ENCODE measurements at places on chromosomes 7 and 10.

DNA sequence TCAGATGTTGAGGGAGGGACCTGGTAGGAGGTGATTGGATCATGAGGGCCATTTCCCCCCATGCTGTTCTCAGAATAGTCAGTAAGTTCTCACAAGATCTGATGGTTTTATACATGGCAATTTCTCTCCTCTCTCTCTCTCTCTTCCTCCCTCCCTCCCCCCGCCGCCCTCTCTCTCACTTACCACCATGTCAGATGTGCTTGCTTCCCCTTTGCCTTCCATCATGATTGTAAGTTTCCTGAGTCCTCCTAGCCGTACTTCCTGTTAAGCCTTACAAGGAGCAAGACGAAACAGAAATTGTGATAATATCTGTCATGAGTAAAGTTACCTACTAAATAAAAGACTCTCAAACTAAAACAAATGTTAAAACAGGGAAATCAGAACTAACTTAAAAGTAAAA, 19.9 kb upstream of the GPR141 start:
- DNase-seq, result no peak

DNA sequence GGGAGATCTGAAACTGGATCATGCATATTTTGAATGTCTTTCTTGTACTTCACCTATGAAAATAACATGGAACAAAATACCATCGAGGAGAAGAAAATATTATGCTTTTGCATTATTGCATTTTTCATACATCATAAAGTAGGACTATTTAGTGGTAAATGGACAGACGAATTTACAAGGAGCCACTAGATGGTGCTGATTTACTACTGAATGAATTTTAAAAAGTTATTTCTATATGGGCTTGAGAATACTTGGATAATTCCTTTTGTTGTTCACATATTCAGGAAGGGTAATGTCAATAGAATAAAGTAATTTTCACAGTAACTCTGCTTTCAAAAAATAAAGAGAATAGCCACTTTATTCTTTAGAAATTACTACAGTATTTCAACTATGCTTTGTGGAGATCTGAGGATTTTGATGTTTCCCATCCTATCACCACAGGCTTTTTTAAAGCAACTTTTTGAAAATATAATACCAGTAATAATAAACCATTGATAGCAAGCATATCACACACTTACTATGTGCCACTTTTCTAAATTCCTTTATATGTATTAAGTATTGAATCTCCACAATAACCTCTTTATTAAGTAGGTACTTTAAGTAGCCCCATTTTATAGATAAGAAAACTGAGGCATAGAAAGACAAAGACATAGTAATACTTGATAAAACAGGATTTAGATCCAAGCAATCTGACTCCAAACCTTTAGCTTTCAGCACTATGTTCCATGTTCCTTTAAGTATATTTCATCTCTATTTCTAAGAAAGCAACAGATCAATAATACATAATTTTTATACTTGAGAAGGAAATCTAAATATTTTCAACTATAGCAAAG, 38.6 kb downstream of the NEBL start:
- peak; percentile 61 for DNase-seq

DNA sequence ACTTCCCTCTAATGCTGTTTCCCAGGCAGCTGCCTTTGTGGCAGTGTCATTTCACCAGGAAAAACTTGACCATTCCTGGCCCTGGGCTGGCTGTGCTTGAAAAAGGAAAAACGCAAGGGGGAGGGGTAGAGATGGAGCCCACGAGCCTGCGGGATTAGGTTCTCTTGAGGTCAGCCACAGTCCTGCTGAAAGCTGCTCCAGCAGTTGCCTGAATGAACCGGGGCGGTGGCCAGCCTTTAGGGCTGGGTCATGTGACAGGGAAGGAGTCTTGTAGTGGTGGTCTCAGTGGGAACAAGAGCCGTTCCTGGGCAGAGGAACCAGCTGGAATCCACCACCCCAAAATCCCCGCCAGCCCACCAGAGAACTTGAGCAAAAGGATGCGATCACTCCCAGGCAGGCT, 51.2 kb upstream of the LRRC4 start:
- no peak for DNase-seq

DNA sequence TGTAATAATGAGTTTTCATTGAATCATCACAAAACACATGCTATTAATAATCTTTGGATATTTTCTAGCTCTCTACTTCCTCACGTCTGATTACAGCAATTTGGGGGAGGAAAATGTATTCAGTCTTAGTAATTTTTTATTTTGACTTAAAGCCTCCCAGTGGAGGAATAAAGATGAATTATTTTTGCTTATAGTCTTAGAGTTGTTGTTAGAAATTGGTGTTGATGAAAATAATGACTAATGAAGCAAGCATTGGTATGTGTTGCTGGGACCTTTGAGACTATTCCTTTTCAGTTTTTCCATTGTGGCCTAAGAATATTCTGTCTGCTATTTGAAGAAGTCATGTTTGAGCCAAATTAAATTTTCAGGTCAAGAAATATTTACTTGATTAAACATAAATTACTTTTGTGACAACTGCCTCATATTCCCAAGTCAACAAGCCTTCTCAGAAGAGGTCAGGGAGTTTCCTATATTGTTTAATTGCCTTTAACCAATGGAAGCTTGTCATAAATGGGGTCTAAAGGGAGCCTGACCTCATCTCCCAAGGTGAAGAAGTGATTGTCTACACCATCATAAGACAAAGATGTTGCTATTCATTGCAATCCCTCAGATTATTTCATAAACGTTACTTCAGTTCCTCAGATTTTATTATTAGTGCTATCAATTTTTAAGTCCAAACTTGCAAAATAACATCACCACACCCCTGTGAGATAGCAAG, 90.0 kb downstream of the ST7 start:
- no peak for DNase-seq

- DNase-seq, result no peak
These were observed 94.5 kb downstream of the ZNF33B start for GRCh38 chr10:42543840-42544372.

GRCh38 chr10:130109796-130110245, 809 bp downstream of the C10orf143 start:
- peak; percentile 79 for DNase-seq

GRCh38 chr10:74641659-74642058, 184.7 kb upstream of the KAT6B start:
- DNase-seq, result no peak

- DNase-seq, result peak; percentile 84
These were observed 662.5 kb downstream of the KCNMA1 start for GRCh38 chr10:76975126-76975525.

GRCh38 chr7:41491883-41492471, 210.9 kb downstream of the INHBA start:
- DNase-seq, result peak; percentile 47

GRCh38 chr7:156514851-156515250, 125.7 kb upstream of the RNF32 start:
- DNase-seq, result no peak

GRCh38 chr7:43937444-43937843, 11.2 kb downstream of the UBE2D4 start:
- DNase-seq, result no peak

- peak; percentile 96 for DNase-seq
These were observed 105.5 kb downstream of the TRIM24 start for GRCh38 chr7:138565451-138566114.

DNA sequence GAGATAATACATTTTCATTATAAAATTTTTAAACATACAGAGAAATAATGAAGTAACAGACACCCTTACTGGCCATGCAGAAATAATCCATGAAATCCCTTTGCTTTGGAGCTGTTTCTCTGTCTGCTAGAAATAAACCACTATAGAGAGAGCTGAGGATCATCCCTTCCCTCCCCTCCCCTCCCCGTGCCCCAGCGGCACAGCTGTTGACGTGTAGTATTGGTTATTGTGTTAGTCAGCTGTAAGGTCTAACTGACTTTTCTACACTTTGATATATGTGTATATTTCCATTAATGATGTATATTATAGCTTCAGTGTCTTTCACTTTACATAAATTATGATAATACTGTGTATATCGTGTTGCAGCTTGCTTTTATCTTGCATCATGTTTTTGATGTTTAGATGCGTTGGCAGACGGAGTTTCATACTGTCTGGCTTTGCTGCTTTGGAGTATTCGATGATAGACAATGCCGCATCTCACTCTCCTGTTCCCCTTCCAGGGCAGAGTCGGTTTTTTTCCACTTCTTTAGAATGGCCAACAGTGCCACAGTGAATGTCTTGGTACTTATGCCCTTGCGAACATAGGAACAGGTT, 27.4 kb upstream of the GRID1 start:
- no peak for DNase-seq

- peak; percentile 30 for DNase-seq
These were observed 295.6 kb downstream of the PRKG1 start for GRCh38 chr10:51369903-51370302.

DNA sequence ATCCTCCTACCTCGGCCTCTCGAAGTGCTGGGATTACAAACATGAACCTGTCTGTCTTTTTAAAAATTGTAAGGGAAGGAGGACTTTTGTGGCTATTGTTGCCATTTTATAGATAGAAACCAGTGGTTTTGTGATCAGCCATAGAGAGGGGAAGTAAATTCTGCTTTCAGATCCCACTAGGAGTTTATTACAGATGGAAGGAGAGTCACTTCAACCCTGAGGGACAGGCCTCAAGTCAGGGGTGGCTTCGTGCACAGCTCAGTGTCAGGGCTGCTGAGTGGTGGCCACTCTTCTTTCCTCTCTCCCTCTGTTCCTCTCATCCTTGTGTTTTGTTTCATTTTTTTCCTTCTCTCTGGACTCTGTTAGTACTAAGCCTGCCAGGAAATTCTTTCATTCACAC, 60.8 kb downstream of the OGDH start:
- DNase-seq, result no peak

DNA sequence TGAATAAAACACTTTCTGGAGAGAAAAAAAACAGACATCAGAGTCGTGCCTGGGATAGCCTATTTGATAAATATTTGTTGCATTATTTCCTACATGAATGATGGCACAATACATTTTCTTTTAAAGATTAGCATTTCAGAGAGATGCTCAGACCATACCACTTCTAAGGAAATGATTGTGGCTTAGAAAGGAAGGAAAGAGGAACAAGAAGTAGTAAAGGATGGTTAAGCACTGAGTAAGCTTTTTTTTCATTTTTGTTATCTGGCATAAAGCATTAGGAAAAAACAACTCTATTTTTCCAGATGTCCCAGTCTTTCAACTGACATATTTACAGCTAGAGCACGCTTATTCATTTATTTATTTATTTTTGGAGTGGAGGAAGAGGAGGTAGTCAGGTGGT, 258.8 kb upstream of the TEX47 start:
- DNase-seq, result no peak

GRCh38 chr7:19247017-19247416, 101.8 kb upstream of the FERD3L start:
- no peak for DNase-seq

DNA sequence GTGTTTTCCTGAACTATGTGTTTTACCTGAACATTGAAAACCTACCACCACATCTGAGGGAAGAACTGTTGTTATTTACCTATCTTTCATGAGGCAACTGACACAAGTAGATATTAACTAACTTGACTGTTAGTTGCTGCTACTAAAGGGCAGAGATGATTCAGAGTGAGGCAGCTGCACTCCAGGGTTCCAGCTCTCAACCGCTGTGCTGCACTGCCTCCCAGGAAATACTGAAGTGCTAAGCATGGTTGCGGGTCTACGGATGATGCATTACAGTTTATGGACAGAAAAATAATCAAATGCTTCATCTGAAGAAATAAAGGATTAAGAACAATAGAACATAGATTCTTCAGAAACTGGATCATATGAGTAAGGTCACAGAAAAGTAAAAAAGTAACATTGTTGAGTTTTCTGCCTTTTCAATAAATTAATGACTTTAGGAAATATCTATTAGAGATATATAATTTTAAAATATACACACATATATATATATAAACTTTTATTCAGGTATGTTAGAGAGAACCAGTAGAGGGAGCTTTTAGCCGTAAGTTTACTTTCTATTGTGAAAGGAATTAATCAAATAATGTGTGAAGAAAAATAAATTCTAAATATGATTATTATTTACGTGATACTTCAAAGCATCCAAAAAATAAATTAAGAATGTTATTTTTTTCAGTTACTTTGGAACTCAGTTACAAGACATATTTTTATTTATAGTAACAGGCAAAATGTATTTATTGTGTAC, 620.0 kb downstream of the CNTNAP2 start:
- no peak for DNase-seq

DNA sequence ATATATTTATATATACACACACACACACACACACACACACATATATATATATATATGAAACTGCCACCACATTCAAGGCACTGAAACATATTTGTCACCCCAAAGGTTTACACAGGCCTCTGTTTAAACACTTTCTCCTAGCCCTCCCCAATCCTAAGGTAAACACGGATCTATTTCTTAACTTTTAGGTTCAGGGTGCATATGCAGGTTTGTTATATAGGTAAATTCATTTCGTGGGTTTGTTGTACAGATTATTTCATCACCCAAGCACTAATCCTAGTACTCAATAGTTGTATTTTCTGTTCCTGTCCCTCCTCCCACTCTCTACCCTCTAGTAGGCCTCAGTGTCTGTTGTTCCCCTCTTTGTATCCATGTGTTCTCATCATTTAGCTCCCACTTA, 305.0 kb downstream of the GPR37 start:
- no peak for DNase-seq

GRCh38 chr10:24897326-24897926, 55.0 kb downstream of the PRTFDC1 start:
- DNase-seq, result peak; percentile 69

DNA sequence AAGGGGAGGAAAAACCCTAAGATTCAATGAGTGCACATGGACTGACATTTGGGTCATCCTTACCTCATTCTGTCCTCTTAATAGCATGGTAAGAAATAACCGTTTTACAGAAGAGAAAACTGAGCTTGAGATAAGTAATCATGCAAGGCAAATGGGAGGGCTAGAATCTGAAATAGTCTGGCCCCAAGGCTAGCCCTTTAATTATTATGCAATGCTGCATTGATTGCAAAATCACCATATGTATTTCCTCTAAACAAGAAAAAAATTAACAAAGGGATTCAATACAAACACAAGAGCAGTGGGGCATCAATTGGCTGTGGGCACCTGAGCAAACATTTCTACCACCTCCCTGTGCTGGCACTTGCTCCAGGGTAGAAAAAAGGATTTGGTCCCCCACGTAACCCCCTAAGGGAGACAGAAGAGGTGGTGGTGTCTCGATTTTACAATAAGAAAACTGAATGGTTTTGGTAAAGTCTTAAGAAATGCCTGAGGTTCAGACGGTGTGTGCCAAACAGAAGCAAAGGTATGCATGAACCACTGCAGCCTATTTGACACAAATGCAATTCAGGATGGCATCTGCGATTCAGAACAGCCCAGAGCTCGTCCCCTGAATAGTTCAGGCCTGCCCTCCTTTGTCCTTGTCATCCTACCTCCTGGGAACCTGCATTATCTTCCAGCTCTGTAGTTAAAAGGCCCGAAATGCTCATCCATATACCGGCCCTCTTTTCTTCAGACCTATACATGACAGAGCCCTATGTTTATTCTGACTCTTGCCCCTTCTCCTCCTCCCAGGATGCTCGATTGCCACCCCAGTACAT, 23.6 kb downstream of the PIP4K2A start:
- DNase-seq, result peak; percentile 68

All from amniotic epithelial cell (primary cell).